ENCODE measurements at places on chromosomes 13 and 19. TPM values are rescaled to one million over a fixed set of nuclear protein-coding genes. Genes with fewer than 3 reads are reported as not detected.

GRCh38 chr13:28750187-28751045, 31.6 kb upstream of the SLC46A3 start:
- no peak for DNase-seq

- no peak for DNase-seq
These were observed 1321.3 kb upstream of the SLC10A2 start for GRCh38 chr13:104387510-104387909.

- no peak for DNase-seq
These were observed 21.4 kb downstream of the MAP4K1 start for GRCh38 chr19:38596057-38596981.

DNA sequence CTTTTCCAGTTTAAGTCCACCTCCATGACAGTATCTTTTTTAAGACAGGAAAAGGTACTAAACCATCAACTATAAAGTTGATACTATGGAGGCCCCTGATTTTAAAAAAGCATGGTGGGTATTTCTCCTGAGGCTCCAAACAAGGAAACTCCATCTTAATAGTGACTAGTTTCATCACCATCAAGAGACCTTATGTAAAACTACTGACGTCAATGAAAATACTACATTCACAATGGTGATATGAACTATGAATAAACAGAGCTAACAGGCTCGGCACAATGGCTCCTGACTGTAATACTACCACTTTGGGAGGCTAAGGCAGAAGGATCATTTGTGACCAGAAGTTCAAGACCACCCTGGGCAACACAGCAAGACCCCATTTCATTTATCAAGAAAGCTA, 162.7 kb downstream of the KLF12 start:
- no peak for DNase-seq

DNA sequence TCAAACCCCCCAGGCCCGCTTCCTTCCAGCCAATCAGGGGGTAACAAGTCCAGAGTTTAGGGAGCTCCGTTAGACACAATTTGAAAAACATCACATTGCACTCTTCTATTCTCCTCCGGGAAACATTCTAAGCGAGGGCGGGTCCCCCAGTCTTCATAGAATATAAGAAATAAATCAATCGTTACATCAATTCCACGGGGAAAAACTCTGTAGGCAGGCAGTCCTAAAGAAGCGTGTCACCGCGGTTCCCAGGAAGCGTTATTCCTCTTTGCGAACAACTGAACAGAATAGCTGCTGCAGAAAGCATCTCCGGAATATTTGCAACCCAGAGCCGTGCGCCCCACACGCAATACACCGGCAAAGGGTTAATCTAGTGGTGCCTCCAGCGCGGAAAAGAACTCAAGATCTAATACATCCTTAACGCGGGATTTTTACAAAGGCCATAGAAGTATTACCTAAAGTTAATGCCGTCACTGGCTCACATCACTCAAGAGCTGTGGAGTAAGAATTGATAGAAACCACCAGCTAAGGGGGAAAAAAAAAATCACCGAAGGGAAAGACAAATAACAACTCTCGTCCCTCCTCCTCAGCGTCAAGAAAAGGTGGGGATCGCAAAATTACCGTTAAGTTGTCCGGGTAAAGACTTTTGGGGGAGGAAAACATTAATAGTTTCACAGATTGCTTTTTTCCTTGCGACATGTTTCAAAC, 65.1 kb downstream of the KCNRG start:
- DNase-seq, result no peak

- no peak for DNase-seq
These were observed 30.7 kb upstream of the LPAR6 start for GRCh38 chr13:48443442-48444208.

DNA sequence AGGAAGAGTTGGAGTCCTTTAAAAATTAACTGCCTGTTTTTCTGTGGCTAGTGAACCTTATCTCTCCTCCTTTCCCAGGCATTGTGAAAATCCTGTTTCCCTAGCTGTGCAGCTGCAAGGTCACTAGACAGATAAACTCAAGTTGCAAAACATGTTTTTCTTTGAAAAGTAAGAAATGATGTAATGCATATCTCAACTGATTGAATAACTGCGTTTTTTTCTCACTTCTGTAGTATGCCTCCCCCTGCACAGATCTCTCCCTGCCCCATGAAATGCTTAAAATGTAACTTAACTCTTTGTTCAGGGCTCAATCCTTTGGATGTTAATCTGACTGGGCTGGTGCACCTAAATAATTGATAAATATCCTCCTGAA, 27.7 kb upstream of the CYSLTR2 start:
- no peak for DNase-seq

DNA sequence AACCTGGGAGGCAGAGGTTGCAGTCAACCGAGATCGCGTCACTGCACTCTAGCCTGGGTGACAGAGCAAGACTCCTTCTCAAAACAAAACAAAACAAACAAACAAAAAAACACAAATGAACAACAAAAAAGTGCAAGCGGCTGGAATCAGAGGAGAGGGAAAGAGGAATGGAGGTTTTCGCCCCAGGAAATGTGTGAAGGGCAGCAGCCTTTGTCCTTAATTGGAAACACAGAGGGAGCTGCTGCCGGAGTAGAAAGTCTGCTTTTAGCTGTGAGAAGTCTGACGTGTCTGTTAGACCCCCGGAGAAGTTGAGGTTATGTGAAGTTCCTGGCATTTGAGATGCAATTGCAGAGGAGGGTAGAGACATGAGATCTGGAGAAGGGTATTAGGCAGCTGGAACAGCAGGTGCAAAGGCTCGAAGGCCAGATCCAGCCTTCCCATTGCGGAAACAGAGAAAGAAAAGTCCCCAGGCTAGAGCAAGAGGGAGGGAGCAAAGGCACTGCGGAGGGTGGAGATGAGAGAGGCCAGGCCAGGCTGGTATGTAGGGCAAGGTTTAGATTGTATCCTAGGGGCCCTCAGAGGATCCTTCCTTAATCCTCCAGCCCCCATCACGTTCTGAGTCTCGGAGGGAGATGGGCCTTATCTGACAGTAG, 473 bp downstream of the TMIGD2 start:
- DNase-seq, result no peak

DNA sequence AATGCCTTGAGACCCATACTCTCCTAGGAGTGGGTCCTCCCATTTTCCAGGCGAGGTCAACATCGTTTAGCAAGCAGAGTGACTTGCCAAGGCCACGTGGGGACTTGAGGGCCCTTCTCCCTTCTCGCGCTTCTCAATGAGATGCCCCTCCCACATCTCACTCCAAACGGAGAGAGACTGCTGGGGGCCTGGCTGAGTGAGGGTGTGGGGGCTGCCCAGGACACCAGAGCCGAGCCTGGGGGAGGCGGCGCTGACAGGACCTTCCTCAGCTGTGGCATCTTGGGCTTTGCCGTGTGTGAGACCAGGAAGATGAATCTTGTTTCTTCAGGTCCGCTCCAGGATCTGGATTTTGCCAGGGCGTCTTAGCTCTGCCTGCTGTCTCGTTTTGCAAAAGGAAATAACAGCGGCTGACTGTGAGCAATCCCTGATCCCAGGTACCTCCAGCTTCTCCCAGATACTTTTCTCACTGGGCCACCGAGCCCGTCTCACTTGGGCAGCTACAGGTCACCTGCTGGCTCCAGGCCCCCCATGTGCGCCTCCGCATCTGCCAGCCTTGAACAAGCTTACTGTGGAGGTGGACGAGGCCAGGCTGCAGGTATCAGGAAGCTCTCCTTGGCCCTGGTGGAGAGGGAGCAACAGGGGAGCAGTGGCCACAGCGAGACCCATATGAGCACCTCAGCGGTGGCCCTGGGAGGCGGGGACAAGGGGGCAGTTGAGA, 6.0 kb downstream of the COX6B2 start:
- no peak for DNase-seq

DNA sequence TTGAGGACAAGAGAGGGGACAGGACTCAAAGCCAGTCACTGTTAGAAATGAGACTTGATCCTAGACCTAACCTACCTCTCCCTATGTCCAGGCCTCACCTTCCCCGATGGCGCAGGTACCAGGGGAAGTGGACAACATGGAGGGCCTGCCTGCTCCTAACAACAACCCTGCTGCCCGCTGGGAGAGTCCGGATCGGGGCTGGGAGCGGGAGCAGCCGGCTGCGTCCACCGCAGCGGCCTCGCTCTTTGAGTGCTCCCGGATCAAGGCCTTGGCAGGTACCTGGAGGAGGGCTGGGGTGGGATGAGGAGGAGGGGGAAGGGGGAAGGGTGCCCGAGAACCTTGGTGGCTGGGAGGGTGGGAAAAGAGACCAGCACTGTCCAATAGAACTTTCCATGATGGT, 5.7 kb downstream of the SPTBN4 start:
- DNase-seq, result no peak

GRCh38 chr13:66781241-66781640, 448.9 kb downstream of the PCDH9 start:
- DNase-seq, result no peak

DNA sequence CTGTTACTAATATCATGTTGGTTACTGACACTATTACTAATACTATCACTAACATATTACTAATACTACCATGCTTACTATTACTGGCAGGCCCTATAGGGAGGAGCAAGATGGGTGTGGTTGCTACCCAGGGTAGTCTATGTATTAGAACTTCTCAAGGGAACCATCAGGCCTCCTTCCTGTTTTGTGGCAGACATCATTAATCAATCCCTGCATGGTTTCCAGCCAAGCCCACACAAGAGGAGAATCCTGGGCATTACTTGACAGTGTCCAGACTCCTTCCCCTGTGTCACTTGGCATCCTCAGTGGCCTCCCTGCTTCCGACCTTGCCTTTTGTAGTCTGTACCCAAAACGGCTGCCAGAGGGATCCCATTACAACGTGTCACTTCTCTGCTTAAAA, 8.9 kb downstream of the HAS1 start:
- no peak for DNase-seq

DNA sequence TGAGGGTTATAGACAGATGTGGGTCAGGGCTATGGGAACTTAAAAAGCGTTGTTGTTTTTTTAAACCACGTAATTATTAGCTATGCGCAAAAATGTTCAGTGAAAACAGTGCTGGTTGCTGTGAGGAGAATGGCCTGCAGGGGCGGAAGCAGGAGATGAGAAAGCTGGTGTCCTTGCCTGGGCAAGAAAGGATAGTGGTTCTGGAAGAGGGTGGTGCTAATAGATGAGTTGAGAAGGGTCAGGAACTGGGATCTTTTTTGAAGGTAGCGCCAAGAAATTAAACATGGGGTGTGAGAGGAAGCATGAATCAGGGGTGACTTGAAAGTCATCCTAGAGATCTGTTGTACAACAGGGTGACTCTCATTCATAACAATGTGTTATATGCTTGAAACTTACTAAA, 4.8 kb upstream of the SMG9 start:
- DNase-seq, result no peak

DNA sequence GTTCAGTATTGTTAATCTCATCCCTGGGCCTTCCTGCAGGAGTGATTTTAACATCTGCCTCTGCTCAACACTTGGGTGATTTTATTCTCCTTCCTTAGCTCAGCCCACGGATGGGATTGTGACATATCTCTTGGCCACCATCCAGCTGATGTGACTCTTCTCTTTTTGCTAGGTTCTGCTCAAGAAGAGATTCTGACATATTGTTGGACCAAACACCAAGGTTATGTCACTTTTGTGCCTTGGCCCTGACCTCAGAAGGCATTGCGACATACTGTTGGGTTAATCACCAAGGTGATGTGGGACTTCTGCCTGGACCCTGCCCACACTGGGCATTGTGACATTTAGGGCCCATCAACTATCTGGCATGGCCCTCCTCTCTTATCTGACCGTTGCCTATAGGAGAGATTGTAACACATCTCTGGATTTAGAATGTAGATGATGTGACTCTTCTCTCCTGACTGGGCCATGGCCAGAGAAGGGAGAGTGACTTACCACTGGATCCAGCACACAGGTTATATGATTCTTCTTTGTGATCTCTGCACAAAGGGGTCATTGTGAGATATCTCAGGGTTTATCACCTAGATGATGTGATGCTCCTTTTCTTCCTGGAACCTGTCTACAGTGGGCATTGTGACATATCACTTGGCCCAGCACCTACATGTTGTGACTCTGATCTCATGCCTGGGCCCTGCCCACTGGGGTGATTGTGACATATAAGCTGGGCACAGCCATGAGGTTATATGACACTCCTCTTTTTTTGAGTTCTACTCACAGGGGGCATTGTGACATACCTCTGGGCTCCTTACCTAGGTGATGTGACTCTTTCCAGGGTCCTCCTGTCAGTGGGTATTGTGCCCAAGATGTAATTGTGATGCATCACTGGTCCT, 88.8 kb downstream of the ZNF429 start:
- DNase-seq, result no peak

DNA sequence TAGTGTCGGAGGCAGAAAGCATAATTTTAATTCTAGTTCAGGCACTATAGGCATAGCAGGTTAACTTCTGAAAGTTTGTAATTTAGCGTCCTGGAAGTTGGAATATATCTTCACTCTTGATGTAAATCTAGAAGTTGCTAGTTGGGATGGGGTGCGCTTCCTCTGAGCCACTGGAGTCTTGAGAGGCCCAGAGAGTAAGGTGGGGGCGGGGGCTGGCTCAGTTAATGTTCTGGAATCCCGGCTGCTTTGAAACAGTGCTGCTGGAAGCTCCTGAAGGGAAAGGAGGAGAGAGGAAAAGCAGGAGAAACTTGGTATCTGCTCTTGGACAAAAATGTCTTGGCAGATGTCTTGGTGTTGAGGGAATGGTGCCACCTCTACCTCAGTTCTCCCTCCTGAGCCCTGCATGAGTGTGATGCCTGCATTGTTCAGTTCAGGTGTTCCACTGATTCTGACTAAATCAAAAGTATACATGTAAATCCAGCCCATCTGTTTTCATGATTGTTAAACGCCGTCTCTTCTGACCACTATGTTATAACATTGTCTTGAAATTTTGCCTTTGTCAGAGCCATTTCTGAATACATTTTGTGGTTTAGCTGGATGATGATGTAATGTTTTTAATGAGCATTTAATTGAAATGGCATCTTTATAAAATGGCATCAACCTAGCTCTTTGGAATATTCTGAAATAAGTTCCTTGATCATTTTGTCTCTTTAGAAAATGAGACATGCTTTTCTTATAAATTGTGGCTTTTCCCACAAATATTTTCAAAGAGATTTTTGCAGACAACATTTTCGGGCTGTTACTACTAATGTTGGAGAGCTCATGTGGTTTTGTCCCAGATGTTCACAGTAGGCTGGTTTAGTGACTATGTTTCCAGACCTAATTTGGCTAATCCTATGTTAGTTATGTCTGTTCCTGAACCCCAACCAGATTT, 202.7 kb downstream of the SHISA2 start:
- DNase-seq, result no peak

- no peak for DNase-seq
These were observed 33.3 kb downstream of the BLOC1S3 start for GRCh38 chr19:45211751-45212381.

The NHLRC3 gene
- 10.2 TPM for total RNA-seq

The PSMD8 gene
- total RNA-seq, result 319 TPM

The TMEM86B gene
- 1.1 TPM for total RNA-seq

The CRX gene
- total RNA-seq, result not detected

The CD79A gene
- total RNA-seq, result not detected

The CCDC169 gene
- total RNA-seq, result 0.49 TPM

The AKAP8L gene
- total RNA-seq, result 87.5 TPM
